Stimulated activated CD8-positive, alpha-beta memory T cell treated with anti-CD3 and anti-CD28 coated beads, Interleukin-4, amount 100 ng/mL, for 1 hour (primary cell): ENCODE measurements at places on chromosomes 7 and 10.
A peak's percentile ranks its signal among the peaks of the same experiment; 100 is the strongest.

DNA sequence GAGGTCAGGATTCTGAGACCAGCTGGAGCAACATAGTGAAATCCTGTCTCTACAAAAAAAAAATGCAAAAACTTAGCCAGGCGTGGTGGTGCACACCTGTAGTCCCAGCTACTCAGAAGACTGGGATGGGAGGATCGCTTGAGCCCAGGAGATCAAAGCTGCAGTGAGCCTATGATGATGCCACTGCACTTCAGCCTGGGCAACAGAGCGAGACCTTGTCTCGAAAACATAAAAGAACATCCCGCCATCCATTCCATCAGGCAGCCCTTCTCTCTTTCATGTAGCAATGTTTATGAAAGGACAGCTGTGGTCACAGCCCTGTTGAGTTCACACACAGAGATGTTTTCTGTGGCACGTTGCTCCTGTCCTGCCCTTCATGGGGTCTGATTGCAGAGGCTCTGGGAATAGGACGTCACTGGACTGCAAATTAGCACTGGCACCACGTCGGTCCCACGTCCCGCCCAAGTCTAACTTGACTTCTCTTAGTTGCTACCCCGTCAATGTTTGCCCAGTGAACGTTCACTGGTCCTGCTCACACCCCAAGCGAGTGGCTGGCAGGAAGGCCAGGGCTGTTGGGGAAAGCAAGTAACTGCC is 64.5 kb upstream of the MYL10 start:
- DNase-seq: no peak

- DNase-seq: no peak
Observed at GRCh38 chr10:130471486-130471885, 335.3 kb downstream of the GLRX3 start.

- DNase-seq: no peak
Observed at GRCh38 chr10:120382360-120382759, 74.7 kb upstream of the PLPP4 start.

DNA sequence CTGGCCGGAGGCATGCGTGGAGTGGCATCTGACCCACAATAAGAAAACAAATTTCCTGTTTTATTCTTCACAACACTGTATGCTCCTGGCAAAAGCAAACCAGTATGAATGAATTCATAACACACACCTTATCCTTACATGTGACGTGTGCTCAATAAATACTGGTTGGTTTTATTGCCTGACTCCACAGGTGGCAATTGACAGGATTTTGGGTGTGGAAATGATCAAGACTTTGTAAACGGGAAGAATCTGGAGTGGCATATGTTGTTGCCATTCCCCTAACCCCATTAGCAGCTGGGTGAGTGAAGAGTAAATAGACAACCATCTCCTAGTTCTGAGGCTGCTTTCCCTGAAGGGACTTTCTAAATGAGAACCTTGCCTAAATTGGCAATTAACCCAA is 215.5 kb upstream of the AOAH start:
- no peak for DNase-seq

DNA sequence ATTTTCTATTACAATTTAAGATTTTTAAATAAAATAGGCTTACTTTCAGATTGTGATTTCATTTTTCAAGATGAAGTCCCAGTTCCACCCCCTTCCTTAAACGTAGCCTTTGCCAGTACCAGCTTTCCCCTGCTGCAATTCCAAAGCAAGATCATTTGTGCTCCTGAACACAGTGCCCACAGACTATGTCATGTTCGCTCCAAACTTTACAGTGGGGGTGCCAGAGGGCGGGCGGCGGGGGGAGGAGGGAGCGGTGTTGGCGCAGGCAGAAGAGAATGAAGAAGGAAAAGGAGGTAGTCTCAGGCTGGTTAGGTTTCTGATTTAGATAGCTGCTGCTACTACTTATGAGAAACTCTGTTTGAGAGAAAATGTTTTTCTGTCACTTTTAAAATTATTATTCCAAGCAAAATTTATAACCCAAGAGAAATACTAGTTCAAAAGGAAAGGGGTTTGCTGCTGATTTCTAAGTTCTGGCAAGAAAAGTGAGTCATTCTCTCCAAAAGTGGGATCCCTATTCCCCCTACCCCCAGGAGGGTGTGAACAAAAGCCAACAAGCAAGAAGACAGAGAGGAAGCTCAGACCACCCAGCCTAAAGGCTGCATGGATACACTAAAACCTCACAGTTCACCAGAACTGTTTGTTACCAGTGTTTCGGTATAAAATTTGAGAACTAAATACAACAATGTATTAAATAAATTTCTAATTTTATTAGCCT is 109.6 kb downstream of the SRPK2 start:
- no peak for DNase-seq

- DNase-seq: no peak
Observed at GRCh38 chr10:90372451-90372850, 485.4 kb downstream of the HTR7 start.

DNA sequence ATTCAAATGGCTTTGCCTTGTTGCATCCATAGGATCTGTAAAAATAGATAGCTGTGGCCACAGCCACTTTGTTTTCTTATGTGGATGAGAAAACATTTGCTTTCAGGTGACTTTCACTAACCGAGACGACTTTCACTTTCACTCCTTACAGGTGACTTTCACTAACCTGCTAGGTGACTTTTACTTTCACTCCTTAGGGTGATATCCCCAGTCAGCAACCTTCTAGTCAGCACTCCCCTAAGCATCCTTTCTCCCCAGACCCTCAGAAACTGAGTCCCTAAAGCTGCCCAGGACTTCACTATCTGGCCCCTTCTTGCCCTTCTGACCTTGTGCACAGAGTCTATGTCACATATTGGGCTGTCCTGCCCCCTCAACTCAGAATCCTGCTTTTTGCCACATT is 177.5 kb downstream of the RELN start:
- no peak for DNase-seq

- peak; percentile 1 for DNase-seq
Observed at GRCh38 chr7:111741811-111742240, 179.5 kb upstream of the IMMP2L start.

DNA sequence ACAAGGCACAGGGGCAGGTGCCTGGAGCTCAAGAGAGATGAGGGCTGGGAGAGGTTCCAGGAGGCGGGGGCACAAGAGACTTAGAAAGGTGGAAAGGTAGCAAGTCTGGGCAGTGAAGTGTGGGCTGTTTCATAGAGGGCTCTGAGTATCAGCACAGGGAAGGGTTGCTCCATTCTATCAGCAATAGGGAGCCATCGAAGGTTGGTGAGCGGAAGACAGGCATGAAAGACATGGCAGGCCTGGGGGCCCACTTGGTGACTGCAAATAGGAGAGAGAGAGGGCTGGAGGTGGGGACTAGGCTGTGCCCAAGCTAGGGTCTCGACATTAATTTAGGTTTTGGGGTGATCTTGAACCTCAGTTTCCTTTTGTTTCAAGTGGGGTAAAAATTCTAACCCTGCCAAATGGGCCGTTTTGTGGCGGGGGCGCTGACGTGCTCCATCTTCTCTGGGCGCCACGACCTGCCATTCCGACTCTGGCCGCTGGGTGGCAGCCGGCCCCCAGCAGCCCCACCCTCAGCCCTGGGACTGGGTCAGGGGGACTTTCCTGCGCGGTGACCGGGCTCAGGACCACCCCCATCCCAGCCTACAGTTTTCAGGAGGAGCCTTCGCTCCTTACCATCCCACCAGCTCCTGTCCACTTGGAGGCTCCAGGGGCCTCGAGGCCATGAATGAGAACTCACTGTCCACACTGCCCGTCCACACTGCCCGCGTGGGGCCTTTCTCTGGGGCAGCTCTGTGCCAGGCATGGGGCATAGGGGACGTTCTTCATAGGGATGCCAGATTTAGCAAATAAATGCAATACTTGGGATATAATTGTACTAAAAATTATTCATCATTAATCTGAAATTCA is 37.2 kb upstream of the PCBD1 start:
- peak; percentile 19 for DNase-seq

- DNase-seq: no peak
Observed at GRCh38 chr10:28790146-28790545, 112.8 kb downstream of the BAMBI start.

DNA sequence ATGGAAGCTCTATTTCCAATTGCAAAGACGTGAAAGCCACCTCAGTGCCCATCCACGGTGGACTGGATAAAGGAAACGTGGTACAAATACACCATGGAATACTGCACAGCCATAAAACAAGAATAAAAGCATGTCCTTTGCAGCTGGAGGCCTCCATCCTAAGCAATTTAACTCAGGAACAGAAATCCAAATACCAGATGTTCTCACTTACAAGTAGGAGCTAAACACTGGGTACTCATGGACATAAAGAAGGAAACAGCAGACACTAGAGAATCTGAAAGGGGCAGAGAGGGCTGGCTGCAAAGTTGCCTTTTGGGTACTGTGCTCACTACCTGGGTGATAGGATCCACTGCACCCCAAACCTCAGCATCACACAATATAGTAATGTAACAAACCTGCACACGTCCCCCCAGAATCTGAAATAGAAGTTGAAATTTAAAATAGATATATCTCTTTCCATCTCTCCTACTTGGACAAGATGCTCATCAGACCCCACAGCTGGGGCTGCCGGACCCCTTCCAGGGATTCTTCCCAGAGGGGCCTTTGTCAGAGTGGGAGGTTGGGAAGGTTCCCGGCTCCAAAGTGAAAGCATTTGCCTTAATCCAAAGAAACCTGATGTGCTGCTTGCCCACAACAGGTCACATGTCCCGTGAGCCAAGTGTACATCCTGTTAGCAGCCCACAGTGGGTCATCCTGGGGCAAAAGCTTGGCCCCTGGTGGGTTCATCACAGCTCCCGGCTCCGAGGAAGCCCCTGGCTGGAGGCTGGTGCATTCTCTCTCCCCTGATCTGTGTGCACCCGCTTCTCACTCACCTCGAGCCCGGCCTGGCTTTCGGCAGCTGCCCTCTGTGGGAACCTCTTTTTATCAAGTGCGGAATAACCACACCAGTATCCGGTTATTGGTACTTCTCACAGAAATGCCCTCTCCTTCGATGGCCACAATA is 172.3 kb upstream of the PPP2R2D start:
- no peak for DNase-seq

DNA sequence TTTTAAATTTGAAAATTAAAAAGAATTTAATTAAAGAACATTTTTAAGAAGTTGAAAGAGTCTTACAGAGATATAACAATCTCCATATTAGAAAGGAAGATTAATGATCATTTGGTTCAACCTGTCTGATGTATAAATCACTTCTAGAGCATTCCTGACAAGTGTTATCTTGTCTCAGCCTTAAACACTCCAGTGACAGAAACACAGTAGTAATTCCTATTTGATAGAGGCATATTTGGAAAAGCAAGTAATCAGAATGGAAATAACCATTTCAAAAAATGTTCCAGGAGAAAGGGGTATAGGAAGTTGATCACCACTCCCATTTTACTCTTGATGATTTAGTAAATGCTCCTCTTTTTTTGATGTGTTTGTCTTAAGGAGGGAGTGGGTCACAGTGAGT is 213.1 kb upstream of the FAM3C start:
- DNase-seq: no peak

DNA sequence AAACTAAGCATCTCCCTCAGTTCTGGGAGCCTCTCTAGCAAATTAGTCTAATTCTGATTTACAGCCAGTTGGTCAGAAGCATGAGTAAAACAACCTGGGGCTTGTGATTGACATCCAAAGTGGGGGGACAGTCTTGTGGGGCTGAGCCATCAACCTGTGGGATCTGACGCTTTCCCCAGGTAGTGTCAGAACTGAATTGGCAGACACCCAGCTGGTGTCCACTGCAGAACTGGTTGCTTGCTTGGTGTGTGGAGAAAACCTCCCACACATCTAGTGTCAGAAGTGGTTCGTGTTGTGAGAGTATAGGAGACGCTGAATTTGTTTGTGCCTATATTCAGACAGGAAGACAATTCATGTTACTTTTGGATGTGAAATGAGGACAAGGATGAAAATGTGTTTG is 92.2 kb upstream of the PDCD4 start:
- no peak for DNase-seq

- DNase-seq: no peak
Observed at GRCh38 chr7:128877756-128878120, 15.1 kb downstream of the ATP6V1F start.

- no peak for DNase-seq
Observed at GRCh38 chr7:44161371-44161770, 20.2 kb upstream of the MYL7 start.

GRCh38 chr10:44306147-44306710 is 78.7 kb downstream of the CXCL12 start:
- no peak for DNase-seq

- DNase-seq: no peak
Observed at GRCh38 chr7:86012971-86013370, 630.7 kb upstream of the GRM3 start.

GRCh38 chr10:46104071-46104585 is 58.1 kb upstream of the MSMB start:
- DNase-seq: no peak

DNA sequence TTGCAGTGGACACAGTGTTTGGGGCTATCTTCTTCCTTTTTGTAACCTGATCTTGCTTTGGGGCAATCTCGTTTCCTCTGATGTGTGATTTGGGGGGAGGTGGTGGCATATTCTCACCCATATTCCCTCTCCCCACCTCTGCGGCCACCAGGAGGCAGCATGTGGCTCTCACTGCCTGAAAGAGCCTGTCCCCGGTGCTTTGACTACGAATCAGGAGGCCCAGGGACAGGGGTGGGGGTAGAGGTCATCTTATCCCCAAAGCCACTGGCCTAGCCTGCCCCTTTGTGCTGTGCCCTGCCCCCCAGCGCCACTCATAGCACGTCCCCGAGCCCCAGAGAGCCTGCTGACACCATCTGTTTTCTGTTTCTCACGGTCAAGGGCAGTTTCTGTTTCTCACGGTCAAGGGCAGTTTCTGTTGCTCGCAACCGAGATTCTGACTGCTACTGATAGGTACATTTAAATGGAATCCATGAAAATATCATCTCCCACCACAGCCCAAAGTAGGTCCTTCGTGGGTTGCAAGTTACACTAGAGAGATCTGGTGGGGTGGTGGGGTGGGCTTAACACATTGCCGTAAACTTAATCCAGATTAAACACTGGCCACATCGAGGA is 28.2 kb downstream of the PHYH start:
- no peak for DNase-seq

DNA sequence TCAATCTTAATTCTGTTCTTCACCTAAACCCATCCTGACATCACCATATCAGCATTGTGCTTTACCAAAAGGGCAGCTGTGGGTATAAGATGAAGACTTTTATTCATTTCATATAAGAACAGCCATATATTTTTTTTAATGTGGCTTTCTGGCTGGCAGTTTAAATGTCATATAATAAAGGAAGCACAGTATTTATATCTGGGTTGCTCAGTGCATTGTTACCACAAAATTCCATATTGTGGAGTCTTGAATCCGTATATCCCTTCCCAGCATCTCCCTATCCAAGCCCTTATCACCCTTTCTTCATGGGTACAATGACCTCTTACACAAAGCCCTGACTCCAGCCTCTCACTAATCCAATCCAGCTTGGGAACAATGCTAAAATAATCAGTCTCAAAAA is 125.8 kb downstream of the RAPGEF5 start:
- no peak for DNase-seq

GRCh38 chr10:99520040-99520846 is 12.5 kb upstream of the NKX2-3 start:
- DNase-seq: no peak

GRCh38 chr7:516216-516605 is 3.4 kb downstream of the PDGFA start:
- DNase-seq: no peak
